ENCODE measurements at places on chromosomes 5 and 9.

DNA sequence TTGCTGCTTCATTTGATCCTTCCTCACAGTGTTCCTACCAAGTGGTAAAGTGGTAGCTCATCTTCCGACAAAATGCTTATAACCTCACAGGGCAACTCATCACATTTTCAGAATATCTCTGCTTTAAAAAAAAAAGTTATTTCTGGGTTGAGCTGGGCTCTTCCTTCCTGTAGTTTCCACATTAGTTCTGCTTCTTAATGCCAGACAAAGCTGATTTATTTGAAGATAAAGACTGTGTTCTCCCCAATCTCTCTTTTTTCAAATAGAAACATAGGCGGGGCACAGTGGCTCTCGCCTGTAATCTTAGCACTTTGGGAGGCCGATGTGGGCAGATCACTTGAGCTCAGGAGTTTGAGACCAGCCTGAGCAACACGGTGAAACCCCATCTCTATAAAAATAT, 273.1 kb downstream of the ACTL7B start:
- DNase-seq: no peak

GRCh38 chr5:74651710-74652109, 11.2 kb upstream of the ENC1 start:
- no peak for DNase-seq

DNA sequence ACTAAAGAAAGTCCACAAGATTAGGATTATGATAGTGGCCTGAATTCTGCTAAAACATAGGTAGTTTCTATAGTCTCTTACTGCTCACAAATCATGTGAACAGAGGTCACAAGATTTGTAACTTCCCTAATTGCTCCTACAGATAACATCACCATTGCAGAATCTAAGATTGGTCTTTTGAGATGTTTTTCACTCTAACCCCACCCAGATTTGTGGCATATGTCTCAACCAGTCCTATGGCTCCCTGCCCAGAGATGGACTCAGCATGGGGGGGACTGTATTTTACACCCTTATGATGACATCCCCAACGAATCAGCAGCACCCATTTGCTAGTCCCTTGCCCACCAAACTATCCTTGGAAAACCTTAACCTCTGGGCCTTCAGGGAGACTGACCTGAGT, 1046.2 kb downstream of the CDH12 start:
- peak; percentile 87 for DNase-seq

GRCh38 chr5:98432378-98432777, 341.1 kb upstream of the RGMB start:
- DNase-seq: no peak

DNA sequence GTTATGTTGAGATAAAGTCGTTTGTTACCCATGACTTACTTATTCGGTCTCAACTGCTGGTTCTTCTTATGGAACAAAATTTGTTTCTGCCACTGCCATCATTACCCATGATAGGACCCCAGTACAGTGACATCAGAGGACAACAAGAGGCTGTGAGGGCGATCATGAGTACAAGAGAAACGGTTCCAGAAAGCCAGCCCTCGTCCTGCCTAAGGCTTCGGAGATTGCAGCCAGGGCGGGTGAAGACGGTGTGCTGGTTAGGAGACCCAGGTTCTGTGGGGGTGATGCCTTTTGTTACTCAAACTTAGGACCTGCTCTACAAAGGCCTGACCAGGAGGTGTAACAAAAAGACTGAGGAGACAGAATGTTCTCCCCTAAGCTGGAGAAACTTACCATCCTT, 10.9 kb downstream of the FYB1 start:
- DNase-seq: no peak

DNA sequence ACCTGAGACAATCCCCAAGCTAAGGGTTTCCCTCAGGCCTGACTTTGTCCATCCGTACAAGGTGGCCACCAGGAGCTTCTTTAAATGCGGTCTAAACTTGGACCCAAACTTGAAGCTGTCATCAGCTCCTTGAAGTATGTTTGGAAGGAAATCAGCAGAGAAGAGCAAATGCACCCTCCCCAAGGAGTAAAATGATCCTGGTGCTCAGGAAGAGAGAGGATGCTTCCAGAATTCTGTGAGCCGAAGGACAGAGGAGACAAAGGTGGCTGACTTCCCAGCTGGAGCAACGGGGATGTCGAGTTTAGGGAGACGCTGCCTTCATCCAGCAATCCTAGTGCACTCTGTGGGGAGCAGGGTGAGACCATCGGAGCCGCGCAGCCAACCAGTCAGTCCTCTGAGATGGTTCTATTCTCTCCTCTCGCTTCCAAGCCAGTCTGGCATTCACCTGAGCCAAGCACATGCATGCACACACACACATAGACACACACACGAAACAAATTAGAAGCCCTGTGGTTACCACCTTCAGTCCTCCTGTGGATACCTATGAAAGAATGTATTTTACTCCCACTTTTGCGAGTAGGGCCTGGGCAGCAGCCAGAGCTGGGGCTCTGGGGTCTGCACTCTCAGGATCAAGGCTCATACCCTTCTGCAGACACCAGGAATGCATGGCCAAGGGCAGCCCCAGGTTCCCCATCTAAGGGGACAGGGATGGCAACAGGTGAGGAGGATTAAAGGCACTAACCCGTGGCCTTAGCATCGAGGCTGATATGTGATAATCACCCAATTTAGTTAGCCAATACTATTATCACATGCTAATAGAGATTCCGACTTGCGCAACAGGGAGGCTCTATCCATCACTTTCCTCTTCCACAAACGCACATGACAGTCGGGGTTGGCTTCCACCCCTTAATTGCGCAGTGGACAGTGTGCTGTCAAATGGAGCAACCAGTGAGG, 75.8 kb downstream of the GTF3C4 start:
- no peak for DNase-seq

GRCh38 chr9:85427772-85428171, 314.0 kb downstream of the AGTPBP1 start:
- no peak for DNase-seq

- DNase-seq: peak; percentile 6
These were observed 213.5 kb downstream of the DENND1A start for GRCh38 chr9:123716339-123716945.

GRCh38 chr9:132908635-132909034, 29.9 kb downstream of the SPACA9 start:
- DNase-seq: no peak

DNA sequence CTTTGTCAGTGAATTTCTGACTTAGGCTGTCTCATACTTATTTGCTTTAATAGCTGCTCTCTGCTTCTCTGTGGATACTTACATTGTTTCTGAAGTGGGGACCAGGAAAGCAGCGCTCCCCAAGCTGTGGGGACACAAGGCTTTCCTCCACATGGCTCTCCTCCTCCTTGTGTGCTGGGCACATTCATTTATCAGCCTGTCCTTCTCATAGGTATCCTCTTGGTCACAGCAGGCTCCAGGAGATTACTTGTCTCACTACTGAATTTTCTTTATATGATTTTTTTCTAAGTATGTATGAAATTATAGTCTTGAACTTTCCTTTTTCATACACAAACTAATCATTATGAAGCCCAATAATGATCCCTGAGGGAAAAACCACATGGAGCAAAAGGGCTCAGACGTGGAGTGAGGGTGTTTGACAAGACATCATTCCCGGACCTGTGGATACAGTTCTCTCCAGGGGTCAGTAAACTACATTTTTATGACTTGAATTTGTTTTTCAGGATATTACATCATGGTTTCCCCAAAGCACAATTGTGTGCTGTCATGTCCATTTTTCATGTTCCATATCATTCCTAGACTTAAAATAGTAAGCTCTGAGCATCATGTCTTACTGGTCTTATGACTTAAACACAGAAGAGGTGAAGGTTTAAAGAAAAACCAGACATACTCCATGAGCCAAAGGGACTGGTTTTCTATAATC, 234.5 kb downstream of the PCSK1 start:
- DNase-seq: peak; percentile 70

- DNase-seq: peak; percentile 44
These were observed 53.4 kb downstream of the TENT4A start for GRCh38 chr5:6766604-6767093.

DNA sequence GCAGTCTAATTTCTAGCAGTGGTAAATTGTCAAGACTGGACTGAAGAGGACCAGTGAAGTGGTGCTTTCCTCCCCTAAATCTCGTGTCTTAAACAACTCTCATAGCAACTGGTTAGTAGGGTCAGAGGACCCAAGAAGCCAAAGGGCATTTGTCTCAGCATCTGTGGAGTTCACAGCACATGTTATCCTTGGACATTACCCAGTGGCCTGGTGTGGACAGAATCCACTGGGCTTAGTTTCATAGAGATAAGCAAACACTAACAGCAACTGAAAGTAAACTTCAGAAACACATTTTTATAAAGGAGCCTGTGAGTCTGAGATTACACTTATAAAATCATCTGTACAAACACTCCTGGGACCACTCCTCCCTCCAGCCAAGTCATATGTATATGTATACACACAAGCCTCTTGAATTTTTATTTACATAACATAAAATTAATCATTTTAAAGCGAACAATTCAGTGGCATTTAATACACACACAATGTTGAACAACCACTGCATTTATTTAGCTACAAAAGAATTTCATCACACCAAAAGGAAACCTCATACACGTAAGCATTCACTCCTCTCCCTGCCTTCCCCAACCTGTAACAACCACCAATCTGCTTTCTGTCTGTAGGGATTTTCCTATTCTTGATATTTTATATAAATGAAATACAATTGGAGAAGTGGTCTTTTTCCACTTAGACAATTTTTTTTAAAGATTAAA, 457.8 kb downstream of the RASEF start:
- peak; percentile 72 for DNase-seq

GRCh38 chr9:21576331-21577189, 94.4 kb upstream of the IFNE start:
- peak; percentile 87 for DNase-seq

- no peak for DNase-seq
These were observed 7.1 kb downstream of the MEGF9 start for GRCh38 chr9:120707170-120707569.

- no peak for DNase-seq
These were observed 21.1 kb downstream of the ORM2 start for GRCh38 chr9:114350636-114351401.

GRCh38 chr5:86376214-86376613, 241.5 kb upstream of the COX7C start:
- no peak for DNase-seq

- peak; percentile 87 for DNase-seq
These were observed 14.3 kb downstream of the CEL start for GRCh38 chr9:133075925-133076630.

GRCh38 chr9:33466565-33467495, 6.9 kb downstream of the NOL6 start:
- DNase-seq: peak; percentile 24

DNA sequence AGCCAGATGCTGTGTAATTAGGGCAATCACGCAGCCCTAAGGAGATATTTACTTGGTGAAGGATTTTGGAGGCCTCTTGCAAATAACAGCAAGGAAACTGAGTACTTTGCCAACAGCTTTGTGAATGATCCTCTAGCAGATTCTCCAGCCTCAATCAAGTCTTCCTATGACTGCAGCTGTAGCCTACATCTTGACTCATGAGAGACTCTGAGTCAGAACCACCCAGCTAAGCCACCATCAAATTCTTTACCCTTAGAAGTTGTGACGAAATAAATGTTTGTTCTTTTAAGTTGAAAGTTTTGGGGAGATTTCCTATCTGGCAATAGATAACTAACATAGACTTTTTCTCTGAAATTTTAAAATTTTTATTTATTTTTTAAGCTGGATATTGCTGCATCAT, 237.6 kb upstream of the CCNH start:
- no peak for DNase-seq

- DNase-seq: no peak
These were observed 342.4 kb upstream of the TYRP1 start for GRCh38 chr9:12350775-12351174.

GRCh38 chr5:90638878-90639277, 80.3 kb downstream of the ADGRV1 start:
- no peak for DNase-seq

DNA sequence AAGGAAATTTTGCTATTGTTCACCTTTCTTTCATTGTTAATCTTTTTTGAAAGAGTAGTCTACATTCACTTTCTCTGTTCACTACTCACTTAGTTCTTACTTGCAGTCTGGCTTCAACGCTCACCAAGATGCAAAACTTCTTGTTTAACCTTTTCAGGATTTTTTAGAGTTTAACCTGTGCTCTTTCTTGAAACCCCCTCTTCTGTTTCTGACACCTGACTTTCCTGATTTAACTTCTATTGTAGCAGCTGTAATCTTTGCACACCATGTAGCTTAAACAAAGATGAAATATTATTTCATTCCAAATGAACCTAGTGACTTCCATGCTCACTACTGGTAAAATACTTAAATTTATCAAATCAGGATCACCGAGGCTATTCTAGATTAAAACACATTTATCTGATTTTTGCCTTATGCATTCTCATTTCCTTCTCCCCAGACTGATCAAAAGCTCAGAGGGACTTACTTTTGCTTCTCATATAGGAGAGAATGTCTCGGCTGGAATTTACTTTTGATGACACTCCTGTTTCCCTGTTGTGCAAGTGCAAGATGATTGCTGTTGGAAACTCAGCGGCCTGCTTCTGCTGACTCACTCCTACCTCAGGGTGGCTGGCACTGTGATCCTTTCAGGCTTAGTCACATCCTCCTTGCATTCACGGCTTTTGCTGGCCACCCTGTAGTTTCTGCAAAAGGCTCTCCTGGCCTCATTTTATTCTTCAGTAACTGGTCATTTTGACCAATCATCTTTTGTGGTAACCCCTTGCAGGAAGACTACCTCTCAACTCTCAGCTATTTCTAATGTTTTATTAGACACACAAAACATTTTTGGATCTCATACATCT, 109.3 kb upstream of the IFNE start:
- peak; percentile 99 for DNase-seq

DNA sequence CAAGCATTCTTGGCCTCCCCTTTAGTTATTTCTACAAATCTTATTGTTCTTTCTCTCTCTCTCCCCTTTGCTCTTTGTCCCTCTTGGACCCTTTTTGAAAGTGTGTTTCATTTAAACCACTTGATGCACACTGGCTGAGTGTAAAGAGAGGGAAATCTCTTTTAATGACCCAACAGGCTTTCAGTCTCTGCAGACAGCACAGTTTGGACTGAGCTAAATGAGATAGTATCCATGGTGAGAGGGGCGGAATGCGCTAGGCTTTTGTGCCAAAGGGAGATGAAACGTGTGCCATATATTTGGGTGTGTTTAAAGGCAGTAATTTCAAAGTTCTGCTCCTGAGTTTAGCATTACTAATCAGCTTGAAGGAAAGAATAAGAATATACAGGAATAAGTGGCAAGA, 184.9 kb downstream of the PCSK1 start:
- DNase-seq: no peak

GRCh38 chr9:131203431-131204218, 72.7 kb downstream of the FAM78A start:
- no peak for DNase-seq

DNA sequence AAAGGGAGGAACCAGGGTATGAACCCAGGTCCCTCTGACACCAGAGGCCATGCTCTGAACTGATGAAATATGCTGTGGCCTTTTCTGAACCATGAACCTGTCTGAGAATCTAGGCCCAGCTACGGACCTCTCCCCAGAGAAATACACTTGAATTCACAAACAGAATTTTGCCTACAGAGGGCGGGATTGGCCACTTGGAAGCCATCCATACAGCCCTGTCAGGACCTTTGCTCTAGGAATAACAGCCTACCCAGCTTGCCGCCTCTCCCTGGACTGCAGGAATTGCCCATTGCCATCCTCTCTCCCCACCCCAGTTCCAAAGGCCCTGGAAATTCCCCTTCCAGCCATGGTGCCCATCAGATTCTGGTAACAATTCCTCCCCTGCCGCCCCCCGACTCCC, 26.6 kb downstream of the MORN5 start:
- DNase-seq: no peak

GRCh38 chr5:34523387-34523726, 132.8 kb upstream of the RAI14 start:
- no peak for DNase-seq

GRCh38 chr5:93874080-93874479, 132.7 kb upstream of the POU5F2 start:
- peak; percentile 37 for DNase-seq

GRCh38 chr5:96614110-96614691, 48.0 kb upstream of the CAST start:
- peak; percentile 96 for DNase-seq
